ENCODE measurements at places on chromosomes 1 and 21.

GRCh38 chr1:109156916-109157385 lies 43.0 kb downstream of the ELAPOR1 start:
- DNase-seq: no peak

- peak; percentile 91 for DNase-seq
Measured at GRCh38 chr1:192805832-192806323, 3.0 kb upstream of the RGS2 start.

- no peak for DNase-seq
Measured at GRCh38 chr1:58779801-58780382, 4.0 kb downstream of the JUN start.

- no peak for DNase-seq
Measured at GRCh38 chr1:171084091-171084490, 6.6 kb upstream of the FMO3 start.

DNA sequence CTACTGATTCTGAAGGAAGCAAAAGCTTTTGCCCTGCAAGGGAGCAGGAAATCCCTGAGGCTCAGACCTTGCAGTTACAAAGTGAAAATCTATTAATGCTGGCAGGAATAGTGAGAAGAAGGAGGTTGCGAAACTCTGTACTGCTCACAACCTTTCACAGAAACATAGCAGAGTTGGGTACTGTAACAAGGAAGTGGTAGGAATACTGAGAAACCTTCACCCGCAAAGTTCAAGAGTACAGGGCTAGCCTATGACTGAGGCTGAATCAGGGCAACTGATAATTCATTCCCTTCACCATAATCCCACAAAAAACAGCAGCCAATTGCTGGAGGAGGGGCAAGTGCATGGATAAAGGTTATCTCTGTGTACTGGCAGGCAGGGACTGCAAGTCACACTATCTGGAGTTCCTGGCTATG lies 23.9 kb upstream of the KCTD3 start:
- peak; percentile 41 for DNase-seq

- no peak for DNase-seq
Measured at GRCh38 chr1:52867087-52867863, 24.7 kb downstream of the ZYG11A start.

DNA sequence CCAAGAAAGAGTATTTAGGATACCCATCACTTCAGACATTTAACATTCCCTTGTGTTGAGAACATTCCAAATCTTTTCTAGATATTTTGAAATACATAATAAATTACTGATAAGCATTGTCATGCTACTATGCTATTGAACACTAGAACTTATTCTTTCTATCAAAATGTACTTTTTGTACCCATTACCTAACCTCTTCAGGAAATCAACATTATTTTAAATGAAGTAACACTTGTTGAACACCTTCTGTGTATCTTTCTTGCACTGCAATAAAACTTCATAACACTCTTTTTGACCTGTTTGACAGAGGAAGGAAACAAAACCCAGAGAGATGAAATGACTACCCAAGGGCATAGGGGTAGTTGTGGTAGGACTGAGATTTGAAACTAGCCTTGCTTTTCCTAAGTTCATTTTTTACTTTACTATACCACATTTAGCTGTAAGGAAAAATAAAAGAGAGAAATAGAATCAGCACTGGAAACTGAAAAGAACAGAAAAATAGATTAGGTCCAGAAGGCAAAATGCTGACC lies 99.4 kb downstream of the UCHL5 start:
- DNase-seq: no peak

DNA sequence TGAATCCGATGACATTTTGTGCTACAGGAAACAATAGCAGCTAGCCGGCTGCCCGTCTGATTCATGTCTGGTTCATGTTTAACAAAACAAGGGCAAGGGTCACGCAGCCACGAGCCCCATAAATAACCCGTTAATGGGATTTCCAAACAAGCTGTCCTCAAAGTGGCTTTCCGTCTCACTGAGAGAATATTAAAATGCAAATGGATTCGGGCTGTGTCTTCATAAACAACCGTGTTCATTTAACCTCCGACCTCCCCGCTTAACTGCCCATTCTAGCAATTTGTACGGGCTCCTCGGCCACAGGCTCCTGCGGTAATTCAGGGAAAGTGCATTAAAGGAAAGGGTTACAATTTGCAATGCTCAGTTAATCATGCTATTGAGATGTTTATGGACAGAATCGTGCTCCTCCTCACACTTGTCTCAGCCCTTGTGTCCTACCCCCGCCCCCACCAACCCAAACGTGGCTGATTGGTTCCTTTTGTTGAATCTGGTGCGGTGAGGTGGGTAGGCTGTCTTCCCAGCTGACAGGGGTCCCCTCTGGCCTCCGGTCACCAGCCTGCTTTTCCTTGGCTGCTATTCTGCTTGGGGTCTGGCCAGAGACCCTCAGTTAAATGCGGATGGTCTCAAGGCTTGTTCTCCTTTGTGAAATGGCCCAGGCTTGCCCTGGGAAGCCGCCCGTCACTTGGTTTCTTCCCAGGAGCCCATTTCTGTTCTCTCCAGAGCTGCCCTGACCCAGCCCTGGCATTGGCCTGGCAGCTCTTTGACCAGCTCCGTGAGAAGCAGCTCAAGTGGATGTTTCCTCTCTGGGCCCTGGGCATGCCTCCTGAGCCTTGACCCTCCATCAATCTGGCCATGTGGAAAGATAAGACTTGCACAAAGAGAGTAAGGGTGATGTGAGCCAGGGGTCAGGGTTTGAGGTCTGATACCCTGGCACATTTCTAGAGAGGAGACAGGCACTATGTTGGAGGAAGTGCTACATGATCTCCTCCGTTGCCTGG lies 200.7 kb upstream of the POU3F1 start:
- no peak for DNase-seq

Data from SIG-M5 (cell line).